GM20000 (cell line): ENCODE measurements at places on chromosomes 13 and 19.

DNA sequence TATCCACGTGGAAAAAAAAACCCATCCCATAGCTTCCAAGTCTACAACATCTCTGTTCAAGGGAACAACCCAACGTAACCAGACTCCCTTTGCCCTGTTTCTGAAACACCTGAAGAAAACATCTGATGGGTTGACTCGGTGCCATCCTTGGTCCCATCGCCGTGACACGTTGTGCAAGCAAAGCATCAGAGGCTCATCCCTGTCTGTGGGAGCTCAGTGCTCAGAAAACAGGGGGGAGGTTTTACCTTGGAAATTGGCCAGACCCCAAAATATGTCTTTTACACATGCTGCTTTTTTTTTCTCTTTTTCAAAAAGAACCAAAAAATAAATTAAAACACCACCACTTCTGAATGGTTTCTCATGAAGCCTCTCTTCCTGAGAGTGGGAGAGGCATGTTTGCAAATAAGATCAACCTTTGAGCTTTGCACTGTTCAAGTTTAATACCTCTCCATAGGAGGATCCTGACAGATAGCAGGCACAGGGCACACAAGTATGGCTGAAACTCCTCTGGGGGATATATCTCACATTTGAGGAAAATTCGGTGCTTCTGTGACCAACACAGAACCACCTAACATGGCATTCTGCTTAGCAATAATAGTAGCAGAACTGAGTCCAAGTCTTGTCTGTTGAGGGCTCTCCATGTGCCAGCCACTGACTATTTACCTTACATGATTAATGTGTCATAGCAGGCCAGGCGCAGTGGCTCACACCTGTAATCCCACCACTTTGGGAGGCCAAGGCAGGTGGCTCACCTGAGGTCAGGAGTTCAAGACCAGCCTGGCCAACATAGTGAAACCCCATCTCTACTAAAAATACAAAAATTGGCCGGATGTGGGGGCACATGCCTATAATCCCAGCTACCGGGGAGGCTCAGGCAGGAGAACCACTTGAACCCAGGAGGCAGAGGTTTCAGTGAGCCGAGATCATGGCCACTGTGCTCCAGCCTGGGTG, 7.0 kb upstream of the PVR start:
- DNase-seq = no peak

DNA sequence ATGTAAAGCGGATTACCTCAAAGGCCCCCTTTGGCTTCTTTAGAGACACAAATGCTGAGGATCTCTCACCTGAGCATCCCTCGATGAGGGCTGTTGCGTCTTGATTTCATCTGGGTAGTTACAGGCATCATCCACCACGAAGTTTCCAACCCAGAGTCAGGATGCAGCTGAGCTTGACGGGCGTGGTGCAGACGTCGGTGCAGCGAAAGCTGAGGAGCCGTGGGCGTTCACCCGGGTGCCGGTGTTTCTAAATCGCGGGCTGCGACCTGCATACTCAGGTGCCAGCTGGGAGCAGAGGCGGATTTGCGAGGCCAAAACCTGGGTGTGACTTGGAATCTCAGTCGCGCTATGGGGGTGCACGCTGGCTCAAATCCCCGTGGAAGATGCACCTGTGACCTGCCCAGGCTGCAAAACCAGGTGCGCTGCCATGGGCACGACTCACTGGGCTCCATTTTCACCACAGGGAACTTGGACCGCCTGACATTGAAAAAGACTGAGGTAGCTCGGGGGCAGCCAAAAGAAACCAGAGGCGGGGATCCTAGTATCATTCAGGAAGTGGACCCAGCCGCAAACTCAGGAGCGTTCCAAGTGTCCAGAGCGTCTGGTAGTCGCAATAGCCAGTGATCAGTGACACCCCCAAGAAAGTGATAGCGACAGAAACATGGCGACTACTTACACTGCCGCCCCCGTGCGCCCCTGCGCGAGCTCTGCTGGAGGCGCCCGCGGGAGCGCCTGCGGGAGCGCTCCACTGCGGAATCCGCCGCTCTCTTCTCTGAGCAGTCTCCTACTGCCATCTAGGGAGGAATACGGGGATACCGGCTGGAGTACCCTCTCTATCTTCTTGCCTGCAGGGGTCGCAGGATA, 36.4 kb upstream of the IGFL4 start:
- peak; percentile 65 for DNase-seq

DNA sequence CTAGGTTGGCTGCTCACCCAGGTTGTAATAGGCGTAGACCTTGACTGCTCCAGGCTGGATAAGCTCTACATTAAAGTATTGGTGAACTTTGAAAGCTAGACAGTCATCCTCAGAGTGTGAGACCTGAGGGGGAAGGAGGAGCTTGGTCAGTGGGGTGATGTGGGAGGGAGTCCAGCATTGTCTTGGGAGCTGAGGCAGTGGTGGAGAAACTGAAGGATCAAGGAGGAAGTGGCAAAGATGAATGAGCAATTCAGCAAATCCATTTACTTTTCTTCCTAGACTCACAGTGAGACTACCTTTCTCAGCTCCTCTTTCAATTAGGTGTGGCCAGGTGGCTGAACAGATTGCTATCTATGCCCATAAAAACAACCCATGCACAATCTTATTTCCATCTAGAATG, 10.2 kb upstream of the TNFSF14 start:
- DNase-seq = no peak

DNA sequence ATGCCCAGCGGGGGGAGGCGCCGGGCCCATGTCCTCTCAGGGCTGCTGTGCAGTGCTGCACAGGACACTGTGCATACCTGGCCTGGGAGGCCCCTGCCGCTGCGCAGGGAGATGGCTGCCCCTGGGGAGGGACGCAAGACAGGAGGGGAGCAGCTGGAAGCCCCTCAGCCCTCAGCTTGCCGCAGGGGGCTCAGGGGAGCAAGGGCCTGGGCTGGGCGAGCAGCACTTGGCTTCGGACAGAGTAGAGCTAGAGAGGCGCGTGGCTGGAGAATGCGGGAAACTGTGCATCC, 10.9 kb downstream of the CHERP start:
- no peak for DNase-seq

- no peak for DNase-seq
Observed at GRCh38 chr19:6971366-6971765, 49.9 kb downstream of the MBD3L2B start.

- DNase-seq = no peak
Observed at GRCh38 chr13:105543742-105544141, 991.7 kb downstream of the EFNB2 start.

DNA sequence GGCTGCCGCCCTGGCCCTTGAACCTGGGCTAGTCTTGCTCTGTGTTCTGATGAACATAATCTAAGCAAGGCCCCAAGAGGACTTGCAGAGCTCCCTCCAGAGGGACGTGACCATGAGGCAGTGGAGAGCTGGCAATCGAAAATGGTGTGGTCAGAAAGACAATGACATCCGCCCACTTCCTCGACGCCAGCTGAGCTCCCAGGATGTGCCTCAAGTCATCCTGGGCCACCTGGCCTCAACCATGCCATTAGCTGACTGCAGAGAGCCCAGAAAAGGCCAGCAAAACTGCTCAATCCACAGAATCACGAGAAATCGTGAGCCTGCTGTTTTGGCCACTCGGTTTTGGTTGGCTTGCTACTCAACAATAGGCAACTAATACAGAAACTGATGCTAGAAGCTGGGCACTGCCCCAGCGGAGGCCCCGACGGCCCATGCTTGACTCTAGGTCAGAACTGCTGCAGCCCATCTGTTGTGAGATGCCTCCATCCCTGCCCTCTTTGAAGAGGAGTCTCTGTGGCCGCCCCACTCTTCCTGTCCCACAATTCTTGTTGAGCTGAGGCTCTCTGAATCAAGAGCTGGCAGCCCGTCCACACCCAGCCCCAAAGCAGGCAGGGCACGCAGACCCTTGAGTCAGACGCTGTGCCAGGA, 53.3 kb downstream of the STK24 start:
- peak; percentile 57 for DNase-seq

GRCh38 chr13:51329606-51330005, 9.9 kb upstream of the SERPINE3 start:
- DNase-seq = no peak

DNA sequence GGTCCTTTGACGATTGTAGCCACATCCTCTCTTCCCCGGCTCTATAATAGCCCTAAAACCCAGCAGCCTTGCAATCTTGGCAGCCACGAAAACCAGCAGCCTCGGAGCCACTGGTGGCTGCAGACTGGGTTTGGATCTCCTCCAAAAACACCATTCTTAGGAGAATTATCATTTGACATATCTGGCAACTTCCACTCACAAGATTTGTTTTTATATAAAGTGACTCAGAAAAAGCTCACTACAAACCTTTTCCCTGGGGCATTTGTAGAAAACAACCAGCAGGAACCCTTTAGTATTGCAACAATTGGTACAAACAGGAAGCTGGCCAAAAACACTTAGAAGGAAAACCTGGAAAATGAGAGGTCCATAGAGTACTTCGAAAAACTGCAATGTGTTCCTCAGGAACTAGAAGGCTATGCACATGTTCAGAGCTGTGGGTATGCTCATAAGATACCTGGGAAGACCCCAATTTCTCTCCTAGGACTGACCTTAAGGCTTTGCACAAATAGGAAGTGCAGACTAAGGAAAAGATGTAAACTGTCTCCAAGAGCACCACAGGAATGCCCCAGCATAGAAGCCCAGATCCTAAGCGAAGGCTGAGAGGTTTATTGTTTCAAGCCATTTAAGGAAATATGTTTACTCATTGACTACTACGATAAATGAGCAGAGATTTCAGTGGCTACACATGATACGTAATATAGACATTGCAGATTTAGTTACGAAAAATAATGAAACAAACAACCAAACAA, 71.2 kb downstream of the MYO16 start:
- DNase-seq = no peak

DNA sequence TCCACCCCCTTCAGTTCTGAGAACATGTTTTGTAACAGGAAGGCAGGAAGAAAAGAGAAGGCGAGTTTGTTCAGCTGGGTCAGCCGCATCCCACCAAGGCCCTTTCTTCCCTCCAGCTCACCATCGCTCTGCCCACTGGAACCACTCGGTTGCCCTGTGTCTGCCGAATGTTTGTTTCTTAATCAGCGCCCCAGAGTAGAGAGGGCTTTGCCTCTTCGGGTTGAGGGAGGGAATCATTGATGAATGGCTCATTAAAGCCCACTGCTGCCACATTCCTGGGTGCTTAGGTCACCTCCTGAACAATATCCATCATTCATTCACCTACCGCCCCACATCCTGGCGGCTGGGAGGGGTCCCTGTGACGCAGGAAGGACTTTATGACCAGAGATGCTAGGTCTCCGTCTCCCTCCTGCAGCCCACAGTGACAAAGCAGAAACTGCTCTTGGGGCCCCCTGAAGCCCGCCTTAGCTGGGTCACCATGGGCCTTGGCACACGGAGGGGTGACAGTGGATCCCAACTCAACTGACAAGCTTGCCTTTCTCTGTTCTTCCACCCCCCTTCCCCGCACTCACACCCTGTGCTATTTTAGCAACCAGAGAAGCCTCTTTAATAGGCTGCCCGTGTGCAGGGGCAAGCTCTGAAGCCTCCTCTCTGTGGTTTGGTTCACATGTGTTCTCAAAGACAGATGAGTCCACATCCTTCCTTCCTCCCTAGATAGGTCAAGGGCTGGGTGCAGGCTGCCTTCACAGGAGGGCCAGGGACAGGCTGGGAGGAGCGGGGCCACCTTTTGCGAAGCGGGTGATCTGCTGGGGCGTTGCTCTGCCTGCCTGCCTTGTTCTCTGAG, 46.2 kb downstream of the ACTN4 start:
- peak; percentile 67 for DNase-seq

DNA sequence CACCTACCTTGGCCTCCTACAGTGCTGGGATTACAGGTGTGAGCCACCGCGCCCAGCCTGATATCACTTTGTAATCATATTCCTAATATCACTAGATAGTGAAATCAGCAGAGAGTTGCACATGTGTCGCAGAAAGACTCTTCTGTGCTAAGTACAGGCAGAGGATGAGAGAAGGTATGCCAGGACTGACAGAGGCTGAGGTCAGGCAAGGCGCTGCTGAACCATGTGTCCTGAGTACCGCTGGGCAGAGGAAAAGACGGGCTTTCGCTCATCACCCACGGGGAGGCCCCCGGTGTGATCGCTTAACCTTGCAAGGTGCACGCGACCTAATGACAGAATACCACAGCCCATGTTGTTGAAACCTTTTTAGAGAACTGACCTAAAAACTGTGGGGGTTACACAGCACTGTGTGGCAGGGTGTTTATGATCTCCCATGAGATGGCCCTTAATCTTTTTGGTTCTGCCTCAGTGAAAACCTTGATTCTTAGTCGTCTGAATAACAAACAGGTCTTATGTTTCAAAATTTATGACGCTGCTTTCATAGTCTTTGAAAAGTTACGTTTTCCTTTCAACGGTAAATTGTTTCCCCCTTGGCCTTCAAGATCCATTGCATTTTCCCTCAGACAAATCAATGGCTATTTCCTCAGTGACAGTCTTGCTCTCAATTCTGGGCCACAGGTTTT, 12.2 kb downstream of the GJA3 start:
- no peak for DNase-seq

DNA sequence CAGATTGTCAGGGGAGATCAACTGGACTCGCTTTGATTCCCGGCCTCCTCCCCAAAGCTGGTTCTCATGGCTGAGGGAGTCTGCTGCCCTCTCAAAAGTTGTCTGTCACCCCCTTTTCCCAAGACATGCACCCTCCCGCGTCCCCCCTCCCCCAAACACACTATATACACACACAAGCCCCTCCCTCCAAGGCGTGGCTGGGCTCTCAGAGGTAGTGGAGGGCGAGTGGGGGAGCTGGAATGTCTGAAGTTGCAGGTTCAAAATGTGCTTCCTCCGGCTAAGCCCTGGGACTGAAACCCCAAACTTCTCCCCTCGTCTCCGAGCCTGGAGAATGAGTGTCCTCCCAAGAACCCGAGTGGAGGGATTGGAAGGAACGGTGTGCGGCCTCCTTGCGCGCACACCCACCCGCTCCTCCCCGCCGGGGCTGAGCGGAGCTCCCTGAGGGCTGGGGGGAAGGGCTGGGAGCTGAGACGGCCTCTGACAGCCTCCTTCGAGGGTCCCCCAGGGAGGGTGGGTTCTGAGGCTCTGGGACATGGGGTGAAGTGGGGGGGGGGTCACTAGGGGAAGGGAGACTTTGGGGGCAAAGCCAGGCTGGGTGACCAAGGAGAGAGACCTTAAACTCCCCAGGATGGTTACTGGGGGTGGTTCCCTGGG, 9.9 kb upstream of the MEIS3 start:
- DNase-seq = no peak

DNA sequence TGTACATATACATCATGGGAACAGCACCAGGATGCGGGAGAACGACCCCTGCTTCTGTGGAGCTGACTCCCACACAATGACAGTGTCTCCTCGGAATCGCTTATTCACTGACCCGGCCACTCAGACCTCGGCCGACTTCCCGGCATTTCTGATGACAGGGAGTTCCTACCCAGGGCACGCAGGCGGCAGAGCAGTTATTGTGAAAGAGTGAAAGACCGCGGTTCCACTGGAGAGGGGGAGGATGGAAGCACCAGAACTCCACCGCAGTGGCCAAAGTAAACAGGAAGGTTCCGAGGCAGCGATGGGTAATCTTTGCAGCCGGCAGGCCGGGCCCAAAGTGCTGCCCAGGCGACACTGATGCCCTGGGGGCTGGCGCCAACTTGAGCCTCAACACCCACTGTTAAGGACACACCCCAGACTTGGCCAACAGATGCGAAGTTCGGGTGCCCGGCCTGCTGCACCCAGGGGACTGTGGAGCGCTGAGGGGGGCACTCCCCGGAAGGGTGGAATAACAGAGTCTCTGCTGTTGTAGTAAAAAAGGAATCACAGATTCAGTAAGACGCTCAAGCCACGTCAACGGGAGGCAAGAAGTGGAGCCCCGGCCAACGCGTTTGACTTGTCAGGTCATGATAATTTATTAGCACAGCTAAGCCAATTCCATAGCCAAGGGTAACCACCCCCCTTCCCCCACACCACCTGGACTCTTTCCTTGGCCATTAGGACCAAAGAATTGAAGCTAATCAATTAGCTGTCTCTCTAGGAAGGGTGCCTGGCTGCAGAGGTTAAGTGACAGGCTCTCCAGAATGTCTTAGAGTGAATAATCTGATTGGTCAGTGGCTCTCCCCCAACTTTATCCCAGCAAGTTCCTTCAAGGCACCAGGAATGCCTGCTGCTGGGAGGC, 5.8 kb downstream of the MLLT1 start:
- DNase-seq = peak; percentile 9
